ENCODE measurements at places on chromosomes 5 and 9.

- no peak for DNase-seq
Observed at GRCh38 chr5:43420241-43420640, 8.1 kb upstream of the CCL28 start.

DNA sequence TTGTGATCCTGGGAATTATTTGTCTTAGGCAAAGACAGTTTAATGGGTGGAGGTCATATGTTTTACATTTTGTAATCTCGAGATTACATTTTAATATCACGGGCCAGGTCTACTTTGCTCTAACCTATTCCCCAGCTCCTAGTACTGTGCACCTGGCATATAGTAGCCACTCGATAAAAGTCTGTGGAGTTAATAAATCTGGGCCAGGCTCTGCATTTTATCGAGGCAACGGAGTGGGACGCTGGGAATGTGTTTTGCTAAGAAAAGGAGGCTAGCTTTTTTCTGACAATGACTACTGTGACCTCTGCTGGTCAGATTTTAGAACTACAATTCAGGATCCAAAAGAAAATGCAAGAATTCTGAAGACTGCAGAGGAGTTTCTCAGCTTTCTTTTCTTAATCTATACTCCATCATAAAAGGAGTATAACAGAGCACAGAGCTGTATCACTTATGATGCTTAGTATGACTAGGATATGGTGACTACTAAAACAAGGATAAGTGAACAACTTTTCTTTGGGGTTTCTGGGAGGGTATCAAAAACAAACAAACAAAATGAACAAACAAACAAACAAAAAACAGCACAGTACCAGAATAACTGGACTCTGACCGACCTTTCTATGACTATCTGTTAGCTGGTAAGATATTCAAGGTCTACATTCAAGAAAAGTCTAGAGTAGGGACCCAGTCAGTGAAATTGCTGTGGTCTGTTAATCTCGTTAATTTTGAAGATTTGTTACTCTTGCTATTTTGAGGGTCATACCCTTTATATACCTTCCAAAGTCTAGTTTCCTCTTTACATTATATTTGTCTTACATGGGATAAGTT, 46.1 kb upstream of the CER1 start:
- DNase-seq, result peak; percentile 51

DNA sequence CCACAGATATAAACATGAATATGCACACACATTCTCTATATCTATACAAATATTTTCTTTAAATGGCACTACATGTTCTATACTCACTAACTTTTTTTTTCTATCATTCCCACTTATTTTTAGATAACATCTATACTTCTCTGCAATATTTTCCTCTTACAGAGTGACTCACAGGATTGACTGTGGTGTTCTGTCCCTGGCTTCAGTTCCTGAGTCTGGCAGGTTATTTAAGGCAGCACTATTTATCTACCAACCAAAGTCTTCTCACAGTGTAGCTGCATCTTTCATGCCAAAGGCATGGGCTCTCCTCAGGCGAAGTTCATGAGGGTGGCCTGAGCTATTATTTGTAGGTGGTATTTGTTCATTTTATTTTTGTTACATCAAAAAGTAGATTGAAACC, 409.0 kb downstream of the PRR16 start:
- DNase-seq, result peak; percentile 4

GRCh38 chr5:113771483-113771882, 258.0 kb downstream of the YTHDC2 start:
- no peak for DNase-seq

DNA sequence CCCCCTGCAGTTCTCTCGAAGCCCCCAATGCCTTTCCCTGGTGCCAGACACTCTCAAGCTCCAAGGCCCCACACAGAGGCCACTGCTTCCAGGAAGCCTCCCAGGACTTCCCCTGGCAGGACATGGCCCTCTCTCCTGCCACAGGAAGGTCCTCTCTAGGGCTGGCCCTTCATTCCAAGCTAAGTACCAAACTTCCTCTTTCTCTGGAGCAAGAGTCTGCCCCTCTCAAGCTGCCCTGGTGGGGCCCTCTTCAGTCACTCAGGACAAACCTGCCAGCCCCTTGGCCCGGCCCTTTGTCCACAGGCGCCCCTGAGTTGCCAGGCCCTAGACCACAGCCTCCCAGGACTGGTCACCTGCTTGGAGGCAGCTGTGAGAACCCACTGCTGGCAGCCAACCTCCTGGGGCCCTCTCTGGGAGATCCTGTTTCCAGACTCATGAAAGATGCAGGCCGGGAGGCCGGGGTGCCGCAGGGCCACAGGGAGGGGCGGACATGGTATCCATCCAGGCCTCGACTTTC, 6.6 kb downstream of the NINJ1 start:
- DNase-seq, result no peak

GRCh38 chr5:111962906-111963305, 205.9 kb upstream of the NREP start:
- no peak for DNase-seq

DNA sequence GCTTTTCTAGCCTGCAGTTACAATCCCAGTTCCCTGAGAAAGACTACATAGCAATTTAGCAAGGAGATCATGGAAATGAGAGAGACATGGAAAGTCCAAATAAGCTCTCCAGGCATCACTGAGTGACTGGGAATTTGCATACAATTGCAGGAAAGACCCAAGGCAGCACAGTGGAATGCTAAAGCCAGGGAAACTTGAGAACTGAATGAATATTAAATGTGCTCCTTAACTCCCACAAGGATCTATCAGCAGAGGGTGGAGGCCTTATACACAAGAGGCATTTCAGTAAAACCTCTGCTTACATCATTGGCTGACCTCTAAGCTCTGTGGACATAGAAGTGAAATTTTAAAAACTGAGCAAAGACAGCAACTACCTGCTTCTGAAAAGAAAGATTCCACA, 355.6 kb upstream of the DAB2 start:
- DNase-seq, result peak; percentile 58

- no peak for DNase-seq
Observed at GRCh38 chr5:54927097-54927746, 58.2 kb downstream of the ESM1 start.

- DNase-seq, result no peak
Observed at GRCh38 chr5:109476292-109476691, 66.5 kb upstream of the PJA2 start.

All from IMR-90 (cell line).